ENCODE measurements at places on chromosomes 4 and X. TPM values are rescaled to one million over a fixed set of nuclear protein-coding genes. Genes with fewer than 3 reads are reported as not detected.

SPIN2B gene
- total RNA-seq: 11.9 TPM

PCSK1N gene
- 0.33 TPM for total RNA-seq

MAGEA9B gene
- total RNA-seq: not detected

OTC gene
- 0.05 TPM for total RNA-seq

FAM9C gene
- total RNA-seq: not detected
